ENCODE measurements at places on chromosomes 1 and 21.

- H3K4me1 ChIP-seq: no peaks in the 10 kb centered on the region
- no peaks in the 10 kb centered on the region for H3K27me3 ChIP-seq
- no peak overlapping the region for H3K4me3 ChIP-seq
- DNase-seq: no peak
These were observed 709.3 kb downstream of the KCNT2 start for GRCh38 chr1:195898924-195899323.

DNA sequence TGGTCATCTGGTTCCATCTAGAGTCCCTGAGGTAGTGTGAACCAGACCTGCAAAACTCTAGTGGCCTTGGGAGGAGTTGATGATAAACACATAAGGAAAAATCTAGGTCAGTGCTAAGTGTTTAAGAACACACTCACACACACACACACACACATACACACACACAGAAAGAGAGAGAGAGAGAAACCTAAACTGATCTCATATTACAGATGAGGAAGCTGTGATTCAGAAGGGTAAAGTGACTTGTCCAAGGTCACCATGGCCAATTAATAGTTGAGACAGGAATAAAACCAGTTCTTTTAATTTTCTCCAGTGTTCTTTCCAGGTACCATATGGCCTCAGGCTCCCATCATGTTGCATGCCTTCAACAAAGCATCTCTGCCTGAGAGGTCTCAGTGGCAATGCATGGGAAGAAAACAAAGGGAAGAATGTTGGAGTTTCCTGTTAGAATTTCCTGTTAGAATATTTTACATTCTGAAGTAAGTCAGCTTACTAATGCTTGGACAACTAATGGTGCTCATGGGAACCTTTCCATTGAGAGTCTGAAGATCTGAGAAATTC, 77.3 kb upstream of the TSPAN2 start:
- H3K36me3 ChIP-seq: no peaks in the 10 kb centered on the region
- DNase-seq: no peak
- no peaks in the 10 kb centered on the region for H3K27me3 ChIP-seq
- no peaks in the 10 kb centered on the region for H3K4me1 ChIP-seq
- H3K4me3 ChIP-seq: no peak overlapping the region

DNA sequence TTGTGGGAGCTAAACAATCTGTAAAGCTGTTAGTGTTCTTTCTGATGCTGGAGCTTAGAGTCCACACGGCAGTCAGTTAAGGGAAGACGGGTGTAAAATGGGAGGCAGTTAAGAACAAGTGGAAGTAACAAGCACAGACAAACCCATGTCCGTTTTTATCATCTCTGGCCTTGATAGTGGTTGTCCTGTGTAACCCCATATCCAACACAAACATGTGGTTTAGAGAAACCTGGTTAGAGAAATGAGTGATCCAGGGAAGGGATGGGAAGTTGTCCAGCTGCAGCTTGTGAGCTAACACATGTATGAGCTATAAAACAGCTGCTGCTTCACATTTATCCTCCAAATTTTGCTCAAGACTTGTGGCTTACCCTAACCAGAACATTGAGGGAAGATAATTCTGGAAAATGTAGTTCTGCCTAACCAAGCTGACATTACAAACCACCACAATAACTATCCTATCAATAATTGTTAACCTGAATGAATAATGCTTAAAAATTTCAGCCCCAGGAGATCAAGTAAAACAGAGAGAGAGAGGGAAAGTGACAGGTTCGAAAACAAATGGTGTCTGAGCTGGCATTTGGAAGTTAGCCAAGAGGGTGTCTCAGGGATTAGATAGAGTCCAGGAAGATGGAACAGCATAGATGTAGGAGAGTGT, 10.6 kb upstream of the C1orf162 start:
- peaks cover 4% of the 10 kb centered on the region for H3K4me1 ChIP-seq
- no peak for DNase-seq
- no peaks in the 10 kb centered on the region for H3K27me3 ChIP-seq
- peaks cover 40% of the 10 kb centered on the region for H3K36me3 ChIP-seq
- no peak overlapping the region for H3K27ac ChIP-seq

DNA sequence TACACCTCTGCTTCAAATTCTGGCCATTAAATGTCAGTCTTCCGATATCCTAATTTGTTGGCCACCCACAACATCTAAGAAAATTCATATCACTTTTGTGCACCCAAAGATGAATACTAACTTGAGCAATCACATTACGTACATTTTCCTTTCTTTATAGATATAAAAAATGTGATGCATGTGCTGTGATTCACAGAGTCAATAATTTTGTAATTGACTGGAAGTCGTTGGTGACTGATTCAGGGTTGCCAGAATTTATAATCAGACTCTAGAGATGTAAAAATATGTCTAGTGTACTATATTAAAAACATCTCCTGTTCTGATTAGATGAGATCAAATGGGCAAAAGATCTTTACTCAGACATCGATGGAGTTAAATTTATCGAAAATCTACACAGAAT, 150.0 kb upstream of the KCTD3 start:
- H3K27ac ChIP-seq: no peak overlapping the region
- no peaks in the 10 kb centered on the region for H3K4me1 ChIP-seq
- no peak for DNase-seq
- no peak overlapping the region for H3K4me3 ChIP-seq

DNA sequence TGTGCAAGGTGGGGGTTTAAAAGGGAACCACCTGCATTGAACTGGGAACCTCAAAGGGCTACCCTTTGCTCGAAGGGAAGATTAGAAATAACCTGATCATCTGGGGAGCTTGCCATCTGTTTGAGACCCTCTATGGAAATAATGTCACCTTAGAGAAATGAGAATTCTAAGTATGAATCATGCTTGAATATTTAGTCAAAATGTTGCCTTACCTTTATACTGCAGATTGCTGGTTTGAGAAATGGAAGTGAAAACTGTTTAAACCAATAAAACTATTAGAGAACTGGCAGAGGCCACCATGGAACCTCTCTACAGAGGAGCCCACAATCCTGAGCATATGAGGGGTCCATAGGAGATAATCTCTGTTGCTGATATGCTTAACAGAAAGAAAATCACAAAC, 131.2 kb upstream of the FAM78B start:
- DNase-seq: no peak
- H3K27ac ChIP-seq: no peak overlapping the region
- no peaks in the 10 kb centered on the region for H3K27me3 ChIP-seq
- H3K4me1 ChIP-seq: no peaks in the 10 kb centered on the region
- H3K4me3 ChIP-seq: no peak overlapping the region

DNA sequence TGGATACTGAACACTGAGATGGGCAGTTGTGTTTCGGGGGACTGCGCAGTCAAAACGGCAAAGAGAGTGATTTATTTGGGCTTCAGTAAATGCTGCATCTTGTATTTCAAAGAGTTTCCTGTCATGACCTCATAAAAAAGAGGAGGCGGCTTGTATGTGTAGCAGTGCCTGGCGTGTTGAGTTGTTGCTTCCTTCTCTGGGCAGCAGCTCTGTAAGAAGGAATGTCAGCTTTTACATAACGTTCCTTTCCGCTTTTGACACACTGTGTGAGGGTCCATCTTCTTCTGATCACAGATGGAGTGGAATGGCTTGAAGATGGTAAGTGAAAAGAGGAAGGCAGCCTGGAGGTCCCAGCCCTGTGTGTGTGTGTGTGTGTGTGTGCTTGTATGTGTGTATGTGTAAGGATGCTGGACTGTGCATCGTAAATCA, 941 bp downstream of the ELAVL4 start:
- H3K27me3 ChIP-seq: no peaks in the 10 kb centered on the region
- DNase-seq: no peak
- H3K27ac ChIP-seq: peak overlapping the region; percentile 92

GRCh38 chr1:115495625-115496024, 146.1 kb upstream of the VANGL1 start:
- no peak overlapping the region for H3K27ac ChIP-seq
- no peaks in the 10 kb centered on the region for H3K27me3 ChIP-seq
- no peak overlapping the region for H3K4me3 ChIP-seq
- no peaks in the 10 kb centered on the region for H3K4me1 ChIP-seq
- H3K36me3 ChIP-seq: no peaks in the 10 kb centered on the region

- peaks cover 17% of the 10 kb centered on the region for H3K27me3 ChIP-seq
- H3K4me1 ChIP-seq: no peaks in the 10 kb centered on the region
- DNase-seq: no peak
- H3K27ac ChIP-seq: no peak overlapping the region
- no peaks in the 10 kb centered on the region for H3K36me3 ChIP-seq
- H3K4me3 ChIP-seq: no peak overlapping the region
These were observed 155.1 kb downstream of the IGSF21 start for GRCh38 chr1:18262726-18263125.

GRCh38 chr1:970973-971730, 4.9 kb downstream of the PLEKHN1 start:
- no peaks in the 10 kb centered on the region for H3K4me1 ChIP-seq
- H3K27ac ChIP-seq: no peak overlapping the region
- no peak for DNase-seq
- no peak overlapping the region for H3K4me3 ChIP-seq
- peaks cover 61% of the 10 kb centered on the region for H3K27me3 ChIP-seq
- no peaks in the 10 kb centered on the region for H3K36me3 ChIP-seq

- H3K36me3 ChIP-seq: no peaks in the 10 kb centered on the region
- no peak overlapping the region for H3K4me3 ChIP-seq
- peaks cover 100% of the 10 kb centered on the region for H3K27me3 ChIP-seq
- DNase-seq: peak; percentile 46
- H3K4me1 ChIP-seq: peaks cover 5% of the 10 kb centered on the region
These were observed 3.3 kb upstream of the OLIG2 start for GRCh38 chr21:33022489-33022827.

GRCh38 chr1:245790441-245790840, 635.7 kb downstream of the KIF26B start:
- no peaks in the 10 kb centered on the region for H3K27me3 ChIP-seq
- H3K27ac ChIP-seq: no peak overlapping the region
- no peak for DNase-seq
- no peak overlapping the region for H3K4me3 ChIP-seq
- no peaks in the 10 kb centered on the region for H3K36me3 ChIP-seq

GRCh38 chr1:87362063-87362833, 33.6 kb downstream of the LMO4 start:
- peaks cover 2% of the 10 kb centered on the region for H3K27me3 ChIP-seq
- H3K4me1 ChIP-seq: no peaks in the 10 kb centered on the region
- no peaks in the 10 kb centered on the region for H3K36me3 ChIP-seq
- H3K4me3 ChIP-seq: no peak overlapping the region
- no peak overlapping the region for H3K27ac ChIP-seq

DNA sequence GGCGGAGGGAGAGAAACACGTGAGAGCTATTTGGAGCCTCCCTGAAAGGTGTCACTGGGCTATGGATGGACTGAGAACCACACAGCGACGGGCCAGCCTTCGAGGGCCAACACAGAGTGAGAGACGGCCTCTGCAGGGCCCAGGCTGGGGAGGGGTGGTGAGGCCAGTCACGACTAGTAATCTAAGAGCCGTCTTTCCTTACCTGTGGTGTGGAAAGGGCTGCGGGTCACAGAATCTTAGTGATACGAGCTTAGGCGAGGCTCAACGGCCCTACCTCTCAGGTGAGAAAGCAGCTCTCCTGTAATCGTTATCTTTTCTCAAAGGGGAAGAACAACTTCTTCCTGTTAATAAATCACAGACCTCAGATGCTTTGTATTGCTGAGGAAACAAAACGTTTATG, 33.4 kb upstream of the COX20 start:
- peak; percentile 52 for DNase-seq
- H3K4me3 ChIP-seq: no peak overlapping the region
- no peak overlapping the region for H3K27ac ChIP-seq
- H3K4me1 ChIP-seq: no peaks in the 10 kb centered on the region

DNA sequence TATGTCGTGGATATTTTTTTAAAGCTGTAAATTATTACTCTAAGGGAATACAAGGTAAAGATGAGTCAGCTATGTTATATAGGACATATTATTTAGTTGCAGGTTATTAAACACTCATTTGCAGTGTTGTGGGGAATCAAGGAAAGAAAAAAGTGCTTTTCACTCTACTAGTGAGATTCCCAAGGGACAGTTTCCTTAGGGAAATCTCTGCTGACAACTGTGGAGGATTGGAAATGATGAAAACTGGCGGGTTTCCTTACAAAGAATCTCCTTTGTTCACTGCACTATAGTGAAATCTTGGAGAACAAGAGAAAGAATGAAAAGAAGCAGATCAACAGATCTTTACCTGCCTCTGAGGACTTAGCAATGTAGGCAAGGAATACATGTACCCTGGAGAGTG, 24.5 kb upstream of the TRIM45 start:
- no peaks in the 10 kb centered on the region for H3K27me3 ChIP-seq
- peak overlapping the region; percentile 15 for H3K27ac ChIP-seq
- H3K36me3 ChIP-seq: no peaks in the 10 kb centered on the region
- H3K4me3 ChIP-seq: no peak overlapping the region

- no peaks in the 10 kb centered on the region for H3K36me3 ChIP-seq
- H3K4me3 ChIP-seq: no peak overlapping the region
- H3K4me1 ChIP-seq: no peaks in the 10 kb centered on the region
- H3K27ac ChIP-seq: no peak overlapping the region
- H3K27me3 ChIP-seq: peaks cover 27% of the 10 kb centered on the region
These were observed 40.6 kb upstream of the PLA2G5 start for GRCh38 chr1:20029178-20029912.

All from endodermal cell (in vitro differentiated cells).